Fibroblast of lung (primary cell): ENCODE measurements at places on chromosomes 1 and 21.
A peak's percentile ranks its signal among the peaks of the same experiment; 100 is the strongest.

DNA sequence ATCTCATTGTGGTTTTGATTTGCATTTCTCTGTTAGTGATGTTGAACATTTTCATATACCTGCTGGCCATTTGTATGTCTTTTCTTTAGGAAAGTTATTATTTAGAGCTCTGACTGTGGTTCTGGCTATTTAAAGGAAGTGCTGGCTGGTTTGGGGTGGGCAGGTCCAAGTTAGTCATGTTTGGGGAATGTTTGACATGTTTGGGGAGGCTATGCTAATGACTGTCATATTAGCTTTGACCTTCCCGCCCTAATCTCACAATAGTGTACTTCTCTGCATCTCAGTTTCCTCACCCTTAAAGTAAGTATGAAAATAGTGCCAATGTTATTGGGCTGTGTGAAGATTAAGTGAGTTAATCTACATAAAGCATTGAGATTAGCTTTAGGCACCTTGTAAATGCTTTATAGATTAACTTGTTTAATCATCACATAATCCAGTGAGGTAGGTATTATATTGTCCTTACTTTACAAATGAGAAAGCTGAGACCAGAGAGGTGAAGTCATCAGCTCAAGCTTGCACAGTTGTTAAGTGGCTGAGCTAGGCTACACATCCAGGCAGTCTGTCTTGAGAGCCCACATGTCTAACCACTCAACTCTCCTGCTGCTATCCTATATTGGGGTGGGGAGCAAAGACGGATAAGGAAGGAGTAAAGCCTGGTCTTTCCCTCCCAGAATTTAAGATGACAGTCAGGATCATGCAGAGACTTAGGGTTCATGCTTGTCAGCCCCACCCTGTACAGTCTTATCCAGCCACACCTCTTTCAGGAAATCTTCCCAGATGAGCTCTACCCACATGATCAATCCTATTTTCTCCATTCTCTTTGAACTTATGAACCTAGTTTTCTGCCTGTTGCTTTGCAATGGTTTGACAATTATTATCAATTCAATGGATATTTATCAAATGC lies 22.8 kb upstream of the CRNN start:
- H3K4me3 ChIP-seq = no peak overlapping the region
- no peak for DNase-seq
- H3K4me1 ChIP-seq = no peaks in the 10 kb centered on the region
- no peaks in the 10 kb centered on the region for H3K36me3 ChIP-seq
- H3K27me3 ChIP-seq = no peaks in the 10 kb centered on the region
- no peak overlapping the region for H3K27ac ChIP-seq

- no peak overlapping the region for H3K4me3 ChIP-seq
- no peaks in the 10 kb centered on the region for H3K4me1 ChIP-seq
- H3K36me3 ChIP-seq = no peaks in the 10 kb centered on the region
- no peaks in the 10 kb centered on the region for H3K27me3 ChIP-seq
These were observed 21.2 kb downstream of the ACTRT2 start for GRCh38 chr1:3042481-3042880.

DNA sequence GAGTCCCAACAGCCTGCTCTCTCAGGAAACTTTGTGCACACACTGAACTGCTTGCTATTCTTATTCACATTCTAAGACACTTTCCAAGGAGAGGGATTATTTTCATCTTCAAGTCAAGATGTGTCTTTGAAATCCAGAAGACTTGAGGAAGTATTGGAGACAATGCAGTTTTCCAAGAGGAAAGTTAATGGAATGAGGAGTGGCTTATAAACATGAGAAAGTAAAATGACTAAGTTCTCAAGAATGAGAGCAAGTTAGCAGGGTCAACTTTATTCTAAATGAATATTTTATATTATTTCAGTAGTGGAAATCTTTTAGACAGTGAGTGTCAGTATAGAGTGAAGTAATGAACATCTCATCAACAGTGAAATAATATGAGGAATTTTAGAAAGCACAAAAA lies 1239.3 kb downstream of the MRPL39 start:
- no peaks in the 10 kb centered on the region for H3K4me1 ChIP-seq
- peak; percentile 43 for DNase-seq
- no peaks in the 10 kb centered on the region for H3K36me3 ChIP-seq
- no peaks in the 10 kb centered on the region for H3K27me3 ChIP-seq

GRCh38 chr1:185570962-185571361 lies 163.2 kb upstream of the HMCN1 start:
- no peaks in the 10 kb centered on the region for H3K4me1 ChIP-seq
- no peak for DNase-seq
- H3K4me3 ChIP-seq = no peak overlapping the region
- no peak overlapping the region for H3K27ac ChIP-seq
- H3K36me3 ChIP-seq = no peaks in the 10 kb centered on the region
- no peaks in the 10 kb centered on the region for H3K27me3 ChIP-seq

DNA sequence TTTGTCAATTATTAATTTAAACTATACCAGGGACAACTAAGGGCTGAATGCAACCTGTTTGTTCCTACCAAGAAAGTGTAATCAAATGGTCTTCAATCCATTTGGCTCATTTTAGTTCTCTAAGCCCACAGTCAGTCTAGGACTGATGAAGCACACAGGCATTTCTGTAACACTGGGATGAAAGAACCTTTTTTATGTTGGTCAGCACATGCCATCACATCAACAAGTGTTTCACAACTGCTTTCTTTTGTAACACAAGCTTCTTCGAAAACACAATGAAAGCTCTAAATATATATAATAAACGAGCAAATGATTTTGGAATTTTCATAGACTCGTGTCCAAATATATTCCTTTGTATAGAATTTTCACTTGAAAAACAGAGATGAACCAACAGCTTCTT lies 28.8 kb downstream of the HEATR1 start:
- H3K4me1 ChIP-seq = no peaks in the 10 kb centered on the region
- H3K4me3 ChIP-seq = no peak overlapping the region
- DNase-seq = no peak
- H3K27me3 ChIP-seq = no peaks in the 10 kb centered on the region

DNA sequence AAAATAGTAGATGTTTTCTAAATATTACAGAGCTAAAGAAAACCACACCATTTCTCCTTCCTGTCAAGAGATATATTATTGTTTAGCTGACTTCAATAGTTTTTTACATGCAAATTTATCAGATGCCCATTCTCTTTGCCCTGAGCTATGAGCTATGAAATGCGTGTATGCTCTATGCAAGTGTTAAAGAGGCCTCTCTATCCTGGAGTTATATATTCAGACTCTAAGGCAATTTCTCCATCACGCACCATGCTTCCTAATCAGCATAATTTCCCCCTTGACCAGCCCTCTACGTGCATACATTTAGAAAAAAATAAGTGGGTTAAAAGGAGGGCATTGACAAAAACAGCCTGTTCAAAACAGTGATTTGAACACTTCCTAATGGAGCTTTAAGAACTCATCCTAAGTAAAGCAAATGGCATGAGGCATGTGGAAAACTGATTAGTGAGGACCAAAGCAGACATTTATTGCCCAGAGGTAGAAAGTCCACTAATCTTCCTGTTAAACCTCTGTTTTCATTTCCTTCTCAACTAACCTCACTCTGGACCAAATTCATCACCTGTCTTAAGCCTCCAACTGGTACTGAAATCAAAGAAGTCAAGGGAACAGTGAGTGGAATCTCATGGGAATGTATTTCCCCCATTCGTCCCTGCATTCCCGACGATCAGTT lies 565.8 kb upstream of the PKN2 start:
- H3K4me3 ChIP-seq = no peak overlapping the region
- H3K27me3 ChIP-seq = no peaks in the 10 kb centered on the region
- no peaks in the 10 kb centered on the region for H3K36me3 ChIP-seq
- no peaks in the 10 kb centered on the region for H3K4me1 ChIP-seq
- no peak overlapping the region for H3K27ac ChIP-seq

- H3K4me3 ChIP-seq = no peak overlapping the region
- DNase-seq = no peak
- H3K4me1 ChIP-seq = no peaks in the 10 kb centered on the region
These were observed 216.0 kb downstream of the DENND1B start for GRCh38 chr1:197559244-197559643.

DNA sequence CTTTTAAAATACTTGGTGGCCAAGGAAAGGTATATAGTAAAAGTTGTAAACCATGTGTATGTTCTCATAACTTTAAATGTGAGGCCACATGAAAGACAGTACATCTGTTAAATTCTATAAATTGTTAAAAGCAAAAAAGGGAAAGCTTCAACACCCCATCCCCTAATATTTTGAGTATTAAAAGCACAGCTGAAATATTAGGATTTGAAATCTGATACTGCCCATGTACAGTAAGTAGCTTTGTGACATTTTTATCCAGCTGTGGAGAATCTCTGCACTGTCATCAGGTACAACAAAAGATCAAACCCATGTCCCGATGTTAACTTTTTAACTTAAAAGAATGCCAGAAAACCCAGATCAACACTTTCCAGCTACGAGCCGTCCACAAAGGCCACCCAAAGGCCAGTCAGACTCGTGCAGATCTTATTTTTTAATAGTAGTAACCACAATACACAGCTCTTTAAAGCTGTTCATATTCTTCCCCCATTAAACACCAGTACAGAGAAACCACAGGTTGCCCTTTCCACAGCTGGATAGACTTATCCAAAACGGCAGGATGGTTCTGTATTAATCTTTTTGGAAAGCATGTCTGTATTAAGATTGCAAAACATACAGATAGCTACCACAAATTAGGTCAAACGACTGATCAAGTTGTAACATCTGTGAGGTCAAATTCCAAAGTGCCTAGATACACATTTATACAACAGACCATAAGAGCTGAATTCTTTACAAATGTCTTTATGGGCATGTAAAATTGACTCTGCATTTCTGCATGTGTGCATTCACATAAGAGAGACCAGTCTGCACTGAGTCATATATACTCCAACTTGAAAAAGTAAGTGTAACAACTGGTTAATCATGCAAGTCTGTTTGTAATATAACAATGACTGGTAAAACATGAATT lies 5.2 kb downstream of the IRF2BP2 start:
- H3K36me3 ChIP-seq = peaks cover 6% of the 10 kb centered on the region
- DNase-seq = peak; percentile 77
- peaks cover 18% of the 10 kb centered on the region for H3K4me1 ChIP-seq
- no peaks in the 10 kb centered on the region for H3K27me3 ChIP-seq
- H3K27ac ChIP-seq = peak overlapping the region; percentile 94
- peak overlapping the region; percentile 68 for H3K4me3 ChIP-seq

DNA sequence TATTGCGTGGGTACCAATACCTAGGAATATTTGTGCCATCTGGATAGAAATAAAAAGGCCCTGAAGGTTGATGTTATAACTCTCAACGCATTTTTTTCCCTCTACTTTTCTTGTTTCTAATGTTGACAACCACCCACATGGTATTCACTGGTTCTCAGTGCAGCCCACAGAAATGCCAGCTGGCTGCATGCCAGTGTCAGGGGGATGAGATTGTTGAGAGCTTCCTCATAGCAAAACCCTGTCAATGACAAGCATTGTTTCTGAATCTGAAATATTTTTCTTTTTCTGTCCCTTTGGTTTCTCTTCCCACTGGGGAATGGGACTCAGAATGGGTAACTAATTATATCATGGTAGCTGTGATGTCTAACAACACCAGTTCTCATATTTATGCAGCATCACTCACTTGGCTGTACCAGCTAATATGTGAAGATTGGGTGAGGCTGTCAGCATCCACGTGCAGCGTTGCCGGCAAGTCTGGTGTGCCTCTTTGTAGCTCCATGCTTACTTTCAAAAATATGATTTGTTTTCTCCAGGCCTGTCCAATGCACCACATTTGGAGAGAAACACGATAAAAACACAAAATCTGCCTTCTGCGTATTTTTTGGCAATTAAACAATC lies 284.6 kb downstream of the PTBP2 start:
- no peaks in the 10 kb centered on the region for H3K36me3 ChIP-seq
- H3K27ac ChIP-seq = no peak overlapping the region
- peak; percentile 49 for DNase-seq
- H3K4me3 ChIP-seq = no peak overlapping the region
- no peaks in the 10 kb centered on the region for H3K4me1 ChIP-seq
- H3K27me3 ChIP-seq = no peaks in the 10 kb centered on the region

- no peaks in the 10 kb centered on the region for H3K36me3 ChIP-seq
- no peak for DNase-seq
- peaks cover 24% of the 10 kb centered on the region for H3K4me1 ChIP-seq
- H3K27ac ChIP-seq = peak overlapping the region; percentile 45
These were observed 138.9 kb downstream of the TOMM20 start for GRCh38 chr1:234989479-234990327.

- H3K27ac ChIP-seq = no peak overlapping the region
- peaks cover 2% of the 10 kb centered on the region for H3K27me3 ChIP-seq
- H3K36me3 ChIP-seq = no peaks in the 10 kb centered on the region
- DNase-seq = no peak
- no peaks in the 10 kb centered on the region for H3K4me1 ChIP-seq
- H3K4me3 ChIP-seq = no peak overlapping the region
These were observed 33.7 kb upstream of the LRP8 start for GRCh38 chr1:53361541-53361961.

GRCh38 chr1:8025061-8025670 lies 943 bp downstream of the ERRFI1 start:
- peak overlapping the region; percentile 80 for H3K4me3 ChIP-seq
- H3K27me3 ChIP-seq = no peaks in the 10 kb centered on the region
- DNase-seq = peak; percentile 39

- DNase-seq = no peak
- H3K4me3 ChIP-seq = no peak overlapping the region
- H3K36me3 ChIP-seq = no peaks in the 10 kb centered on the region
- H3K27me3 ChIP-seq = no peaks in the 10 kb centered on the region
These were observed 18.7 kb upstream of the CRB1 start for GRCh38 chr1:197249324-197249723.

DNA sequence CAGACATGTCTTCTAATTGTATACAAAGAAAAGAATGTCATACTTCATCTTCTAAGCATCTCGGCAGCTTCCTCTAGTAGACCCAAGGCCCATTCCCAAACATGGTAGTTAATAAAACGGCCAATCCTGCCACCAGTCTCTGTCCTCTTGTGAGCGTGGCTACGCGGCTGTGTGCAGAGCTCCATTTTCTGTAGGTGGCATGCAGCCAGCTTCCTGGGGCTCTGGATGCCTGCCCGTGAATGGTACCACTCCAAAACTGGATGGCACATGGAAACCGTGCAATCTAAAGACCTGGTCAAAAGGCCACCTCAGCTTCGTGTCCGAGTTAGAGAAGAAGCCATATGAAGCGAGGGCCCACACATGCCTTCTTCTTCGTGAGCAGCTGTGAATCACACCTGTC lies 110.7 kb downstream of the SIPA1L2 start:
- no peaks in the 10 kb centered on the region for H3K36me3 ChIP-seq
- H3K4me3 ChIP-seq = no peak overlapping the region
- DNase-seq = no peak
- H3K4me1 ChIP-seq = no peaks in the 10 kb centered on the region
- H3K27ac ChIP-seq = no peak overlapping the region
